Stimulated activated CD4-positive, alpha-beta T cell treated with anti-CD3 and anti-CD28 coated beads, TNF-alpha, amount 100 ng/mL, for 1 hour (primary cell): ENCODE measurements at places on chromosomes 7 and 10.

DNA sequence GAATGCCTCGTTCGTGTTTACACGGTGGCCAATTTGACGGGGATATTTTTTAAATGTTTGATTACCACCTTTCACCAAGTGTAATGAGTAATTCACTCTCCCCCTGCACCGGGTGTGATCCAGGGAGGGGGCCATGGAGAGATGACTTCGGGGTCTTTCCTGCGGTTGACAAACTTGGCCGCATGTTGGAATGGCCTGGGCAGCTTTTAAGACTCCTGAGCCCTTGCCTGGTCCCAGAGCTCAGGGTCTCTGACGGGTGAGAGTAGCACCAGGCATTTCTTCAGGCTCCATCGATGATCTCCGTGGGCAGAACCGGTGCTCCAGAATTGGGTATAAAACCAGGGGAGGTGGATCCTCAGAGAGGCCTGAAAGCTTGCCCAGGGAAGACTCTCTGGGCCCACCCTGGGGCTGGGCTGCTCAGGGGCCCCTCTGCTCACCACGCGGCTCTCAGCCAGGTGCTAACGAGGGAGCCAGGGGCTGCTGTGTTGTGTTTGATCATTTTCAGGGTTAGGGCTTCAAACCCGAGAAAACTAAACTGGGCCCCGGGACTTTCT is 882 bp downstream of the ZNF282 start:
- DNase-seq, result no peak

DNA sequence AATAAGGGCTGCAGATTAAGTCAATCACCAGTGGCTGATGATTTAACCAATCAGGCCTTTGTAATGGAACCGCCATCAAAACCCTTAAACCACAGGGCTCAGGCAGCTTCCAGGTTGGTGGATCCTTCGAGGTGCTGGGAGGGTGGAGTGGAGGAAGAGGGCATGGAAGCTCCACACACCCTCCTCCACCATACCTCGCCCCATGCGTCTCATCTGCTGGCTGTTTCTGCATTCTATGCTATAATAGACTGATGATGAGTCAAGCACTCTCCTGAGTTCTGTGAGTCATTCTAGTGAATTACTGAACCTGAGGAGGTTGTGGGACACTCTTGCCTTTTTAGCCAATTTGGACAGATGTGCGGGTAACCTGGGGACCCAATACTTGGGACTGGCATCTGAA is 43.9 kb downstream of the CHST15 start:
- no peak for DNase-seq

DNA sequence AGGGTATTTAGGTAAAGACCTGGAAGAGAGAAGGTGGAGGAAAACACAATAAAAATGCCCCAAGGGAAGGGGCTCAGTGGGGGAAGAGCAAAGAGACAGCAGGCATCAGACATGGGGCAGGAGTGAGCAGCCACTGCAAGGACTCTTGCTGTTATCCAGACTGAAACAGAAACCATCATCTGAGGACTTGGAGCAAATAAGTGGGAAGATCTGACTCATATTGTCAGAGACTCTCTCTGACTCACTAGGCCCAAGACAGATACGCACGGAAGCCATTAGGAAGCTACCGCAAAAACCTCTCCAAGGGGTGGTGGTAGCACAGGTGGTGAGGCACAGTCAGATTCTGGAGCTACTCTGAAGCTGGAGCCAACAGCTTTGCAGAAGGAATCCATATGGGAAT is 110.7 kb downstream of the RNF32 start:
- DNase-seq, result no peak

DNA sequence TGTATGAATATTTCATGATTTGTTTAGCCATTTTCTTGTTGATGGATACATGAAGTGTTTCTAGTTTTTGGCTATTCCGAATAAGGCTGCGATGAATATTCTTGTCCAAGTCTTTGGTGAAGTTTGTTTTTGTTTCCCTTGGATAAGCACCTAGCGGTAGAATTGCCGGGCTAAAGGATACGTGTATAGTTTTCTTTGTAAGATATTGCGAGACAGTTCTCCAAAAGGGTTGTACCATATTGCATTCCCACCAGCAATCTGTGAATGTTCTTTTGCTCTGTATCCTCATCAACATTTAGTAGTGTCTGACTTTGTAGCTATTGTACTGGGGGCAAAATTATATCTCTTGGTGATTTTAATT is 142.6 kb downstream of the DOCK1 start:
- DNase-seq, result no peak

DNA sequence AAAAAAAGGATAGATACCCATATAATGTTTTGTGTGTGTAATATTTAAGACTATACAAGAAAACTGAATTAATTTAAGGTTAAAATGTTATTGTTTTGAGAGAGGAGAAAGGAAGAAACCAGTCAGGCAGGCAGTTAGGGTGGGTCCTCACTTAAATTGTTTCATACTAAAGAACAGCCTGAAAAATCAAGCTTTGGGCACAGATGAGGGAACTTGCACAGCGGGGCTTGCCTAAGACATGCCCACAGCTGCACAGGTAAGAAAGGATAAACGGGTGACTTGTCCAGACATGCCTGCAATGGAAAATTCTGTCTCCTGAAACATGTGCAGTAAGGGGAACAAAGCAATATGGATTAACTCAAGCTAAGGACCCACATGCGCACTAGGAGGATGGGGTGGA is 158.4 kb downstream of the BBS9 start:
- no peak for DNase-seq

GRCh38 chr10:44992070-44992731 is 8.5 kb upstream of the ZNF22 start:
- no peak for DNase-seq

GRCh38 chr10:26857991-26858706 is 2.6 kb downstream of the ABI1 start:
- no peak for DNase-seq
